ENCODE measurements at places on chromosomes 2 and 18. TPM values are rescaled to one million over a fixed set of nuclear protein-coding genes. Genes with fewer than 3 reads are reported as not detected.

DNA sequence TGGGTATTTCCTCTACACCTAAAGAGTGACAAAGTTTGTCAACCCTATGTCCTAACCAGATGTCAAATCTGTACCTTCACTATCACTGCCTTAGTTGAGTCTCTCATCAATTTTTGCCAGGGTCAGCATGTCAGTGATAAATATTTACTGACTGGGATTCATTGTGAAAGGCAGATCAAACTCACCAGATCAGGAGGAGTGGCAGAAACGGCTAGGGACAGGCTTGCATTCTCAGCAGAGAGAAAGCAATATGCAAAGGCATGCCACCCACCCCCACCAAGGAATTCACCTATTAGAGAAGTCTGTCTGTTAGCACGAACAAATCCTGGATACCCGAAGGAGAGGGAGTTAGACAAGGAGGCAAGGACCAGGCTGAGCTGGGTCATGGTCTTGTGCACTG lies 62.6 kb downstream of the PTPN2 start:
- H3K27me3 ChIP-seq = no peaks in the 10 kb centered on the region
- no peak overlapping the region for H3K4me3 ChIP-seq

DNA sequence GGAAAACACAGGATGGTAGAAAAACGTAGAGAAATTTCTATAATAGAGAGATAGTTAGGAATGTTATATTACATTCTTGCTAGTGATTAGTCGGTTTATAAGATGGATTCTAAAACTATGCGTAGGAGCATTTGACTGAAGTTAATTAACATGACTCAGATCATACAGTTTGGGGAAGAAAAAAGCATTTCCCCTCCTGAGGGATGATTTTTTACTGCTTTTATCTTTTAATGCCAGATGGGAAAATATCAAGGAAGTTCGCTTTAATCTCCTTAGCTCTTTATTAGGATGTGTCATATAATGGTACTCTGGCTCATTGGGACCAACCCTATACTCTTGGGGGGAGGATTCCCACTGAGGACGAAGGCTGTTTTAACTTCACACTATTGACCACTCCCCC lies 502.1 kb downstream of the TGIF1 start:
- H3K4me3 ChIP-seq = no peak overlapping the region
- no peak overlapping the region for H3K27ac ChIP-seq
- H3K36me3 ChIP-seq = no peaks in the 10 kb centered on the region
- no peaks in the 10 kb centered on the region for H3K4me1 ChIP-seq

GRCh38 chr2:393711-394696 lies 106.1 kb upstream of the ALKAL2 start:
- peak overlapping the region; percentile 67 for H3K4me3 ChIP-seq
- peak; percentile 85 for DNase-seq
- H3K27ac ChIP-seq = peak overlapping the region; percentile 78
- H3K4me1 ChIP-seq = peaks cover 22% of the 10 kb centered on the region

GRCh38 chr2:217936952-217937351 lies 65.8 kb downstream of the TNS1 start:
- no peak for DNase-seq
- H3K4me3 ChIP-seq = no peak overlapping the region
- peaks cover 9% of the 10 kb centered on the region for H3K27me3 ChIP-seq
- no peaks in the 10 kb centered on the region for H3K4me1 ChIP-seq

DNA sequence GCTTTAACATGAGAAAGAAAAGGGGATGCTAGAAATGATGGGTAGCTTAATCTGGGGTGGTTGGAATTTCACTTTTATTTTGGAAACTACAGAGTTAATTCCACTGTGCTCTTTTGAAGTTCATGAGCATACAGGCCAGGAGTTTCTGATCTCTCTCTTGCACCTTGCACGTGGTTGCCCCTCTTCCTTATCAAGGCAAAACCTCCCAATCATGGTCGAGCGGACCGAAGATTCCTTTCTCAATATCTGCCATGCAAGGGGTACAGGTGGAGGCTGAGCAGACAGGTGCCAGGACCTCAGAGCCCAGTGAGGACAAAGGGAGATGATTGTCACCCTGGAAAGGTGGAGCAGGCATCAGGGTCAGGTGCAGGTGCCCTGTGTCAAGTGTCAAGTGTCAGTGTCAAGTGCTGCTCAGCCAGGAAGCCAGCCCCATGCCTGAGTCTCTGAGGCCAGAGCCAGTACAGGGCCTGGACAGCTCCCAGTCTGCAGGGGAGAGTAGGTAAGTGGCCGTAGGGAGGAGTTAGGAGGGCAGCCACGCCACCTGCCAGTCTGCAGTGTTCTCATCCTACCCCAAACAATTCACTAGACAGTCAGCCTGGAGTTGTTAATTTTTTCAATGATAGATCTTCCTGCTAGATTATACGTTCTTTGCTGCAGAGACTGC lies 42.2 kb downstream of the LPIN1 start:
- H3K4me3 ChIP-seq = no peak overlapping the region
- no peaks in the 10 kb centered on the region for H3K4me1 ChIP-seq
- H3K36me3 ChIP-seq = peaks cover 65% of the 10 kb centered on the region
- no peak overlapping the region for H3K27ac ChIP-seq

GRCh38 chr2:229445019-229445418 lies 173.9 kb upstream of the PID1 start:
- peaks cover 3% of the 10 kb centered on the region for H3K27me3 ChIP-seq
- no peak overlapping the region for H3K27ac ChIP-seq
- DNase-seq = no peak
- no peaks in the 10 kb centered on the region for H3K36me3 ChIP-seq
- H3K4me3 ChIP-seq = no peak overlapping the region

GRCh38 chr18:31553800-31554199 lies 37.9 kb upstream of the TTR start:
- peaks cover 3% of the 10 kb centered on the region for H3K27me3 ChIP-seq
- no peaks in the 10 kb centered on the region for H3K4me1 ChIP-seq
- no peak for DNase-seq
- H3K27ac ChIP-seq = no peak overlapping the region
- no peak overlapping the region for H3K4me3 ChIP-seq
- no peaks in the 10 kb centered on the region for H3K36me3 ChIP-seq

- peaks cover 44% of the 10 kb centered on the region for H3K4me1 ChIP-seq
- H3K27ac ChIP-seq = no peak overlapping the region
- no peak for DNase-seq
- H3K27me3 ChIP-seq = peaks cover 21% of the 10 kb centered on the region
Observed at GRCh38 chr18:57834616-57835015, 31.5 kb upstream of the ATP8B1 start.

GRCh38 chr18:39591649-39592048 lies 2026.1 kb upstream of the CELF4 start:
- no peak overlapping the region for H3K27ac ChIP-seq
- no peaks in the 10 kb centered on the region for H3K27me3 ChIP-seq
- no peaks in the 10 kb centered on the region for H3K4me1 ChIP-seq
- H3K4me3 ChIP-seq = no peak overlapping the region

GRCh38 chr2:238162251-238162845 lies 3.6 kb downstream of the ERFE start:
- H3K27ac ChIP-seq = no peak overlapping the region
- H3K4me1 ChIP-seq = peaks cover 11% of the 10 kb centered on the region
- no peak overlapping the region for H3K4me3 ChIP-seq
- H3K36me3 ChIP-seq = no peaks in the 10 kb centered on the region
- H3K27me3 ChIP-seq = peaks cover 20% of the 10 kb centered on the region
- no peak for DNase-seq

- no peak overlapping the region for H3K27ac ChIP-seq
- H3K4me1 ChIP-seq = peaks cover 9% of the 10 kb centered on the region
- H3K4me3 ChIP-seq = no peak overlapping the region
- DNase-seq = no peak
Observed at GRCh38 chr2:237593596-237594320, 3.2 kb upstream of the RAB17 start.

DNA sequence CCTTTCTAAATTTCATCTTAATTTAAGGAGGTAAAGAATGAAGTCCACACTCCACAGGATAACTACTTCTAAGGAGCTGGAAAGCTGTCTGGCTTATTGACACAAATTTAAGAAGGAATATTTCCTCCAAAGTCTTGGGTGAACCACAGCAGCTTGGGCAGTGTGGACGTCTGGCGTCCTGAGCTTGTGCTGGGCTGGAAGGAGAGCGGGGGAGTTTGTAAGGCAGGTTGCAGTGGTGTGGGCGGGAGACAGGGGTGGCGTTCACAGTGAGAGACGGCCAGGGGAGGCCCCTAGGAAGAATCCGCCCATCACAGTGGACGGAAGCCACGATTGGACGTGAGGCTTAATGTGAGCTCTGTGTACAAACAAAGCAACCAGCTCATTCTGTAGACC lies 25.7 kb downstream of the ADI1 start:
- H3K27me3 ChIP-seq = no peaks in the 10 kb centered on the region
- no peak overlapping the region for H3K27ac ChIP-seq
- DNase-seq = no peak
- H3K4me1 ChIP-seq = no peaks in the 10 kb centered on the region

DNA sequence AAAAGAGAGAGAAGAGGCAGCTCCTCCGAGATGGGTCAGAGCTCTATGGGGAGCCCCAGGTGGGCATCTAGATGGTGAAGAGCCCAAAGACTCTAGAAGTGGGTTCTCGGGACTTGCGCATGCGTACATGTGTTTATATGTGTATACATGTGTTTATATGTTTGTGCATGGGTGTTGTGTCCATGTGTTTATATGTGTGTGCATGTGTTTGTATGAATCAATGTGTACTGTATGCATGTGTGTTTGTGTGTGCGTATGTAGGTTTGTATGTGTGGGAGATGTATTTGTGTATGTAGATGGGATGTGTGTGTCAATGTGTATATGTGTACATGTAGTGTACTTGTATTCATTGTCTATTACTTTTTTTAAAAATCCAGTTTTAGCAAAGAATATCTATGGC lies 25.6 kb downstream of the DNPEP start:
- no peak overlapping the region for H3K27ac ChIP-seq
- H3K4me3 ChIP-seq = no peak overlapping the region
- DNase-seq = no peak

GRCh38 chr2:45938649-45939511 lies 287.4 kb downstream of the PRKCE start:
- no peaks in the 10 kb centered on the region for H3K27me3 ChIP-seq
- no peaks in the 10 kb centered on the region for H3K36me3 ChIP-seq

DNA sequence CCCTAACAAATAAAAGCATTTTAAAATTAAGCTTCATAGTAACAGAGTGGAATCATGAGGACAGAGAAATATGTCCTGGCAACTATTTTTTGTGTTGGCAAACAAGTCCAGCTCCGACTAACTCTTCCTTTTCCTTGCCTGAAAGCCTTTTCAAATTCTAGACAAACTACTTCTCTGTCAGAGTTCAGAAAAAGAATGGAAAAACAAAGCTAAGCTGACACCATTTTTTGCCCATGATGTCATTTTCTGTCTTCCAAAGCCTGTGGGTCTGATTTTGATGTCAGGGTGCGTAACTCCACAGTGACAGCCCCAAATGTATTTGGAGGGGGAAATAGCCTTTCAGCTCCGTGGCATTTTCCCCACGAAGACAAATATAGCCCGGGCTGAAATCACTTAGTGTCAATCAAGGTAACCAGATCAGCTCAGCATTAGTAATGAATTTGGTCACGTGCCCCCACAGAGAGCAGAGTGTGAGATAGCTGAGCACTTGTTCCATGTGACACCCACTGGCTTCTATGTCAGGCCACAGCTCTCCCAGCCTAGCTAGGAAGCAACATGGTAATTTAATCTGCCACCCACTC lies 233.0 kb upstream of the SIX2 start:
- H3K27ac ChIP-seq = no peak overlapping the region
- H3K27me3 ChIP-seq = peaks cover 10% of the 10 kb centered on the region
- H3K36me3 ChIP-seq = no peaks in the 10 kb centered on the region
- no peaks in the 10 kb centered on the region for H3K4me1 ChIP-seq

GRCh38 chr2:2875296-2875695 lies 502.3 kb downstream of the EIPR1 start:
- no peak overlapping the region for H3K4me3 ChIP-seq
- H3K27me3 ChIP-seq = no peaks in the 10 kb centered on the region
- no peaks in the 10 kb centered on the region for H3K36me3 ChIP-seq
- H3K27ac ChIP-seq = no peak overlapping the region
- no peaks in the 10 kb centered on the region for H3K4me1 ChIP-seq

GRCh38 chr18:80194874-80195570 lies 52.3 kb downstream of the PARD6G start:
- H3K27me3 ChIP-seq = peaks cover 21% of the 10 kb centered on the region
- H3K4me1 ChIP-seq = peaks cover 9% of the 10 kb centered on the region
- H3K27ac ChIP-seq = no peak overlapping the region
- no peaks in the 10 kb centered on the region for H3K36me3 ChIP-seq

GRCh38 chr2:9857814-9858729 lies 14.8 kb downstream of the TAF1B start:
- H3K4me1 ChIP-seq = no peaks in the 10 kb centered on the region
- H3K36me3 ChIP-seq = peaks cover 67% of the 10 kb centered on the region
- H3K27ac ChIP-seq = no peak overlapping the region
- no peak for DNase-seq
- no peak overlapping the region for H3K4me3 ChIP-seq
- H3K27me3 ChIP-seq = no peaks in the 10 kb centered on the region

- H3K36me3 ChIP-seq = no peaks in the 10 kb centered on the region
- H3K4me1 ChIP-seq = no peaks in the 10 kb centered on the region
- H3K4me3 ChIP-seq = no peak overlapping the region
- no peak overlapping the region for H3K27ac ChIP-seq
- no peak for DNase-seq
Observed at GRCh38 chr2:184304006-184304405, 294.3 kb upstream of the ZNF804A start.

DNA sequence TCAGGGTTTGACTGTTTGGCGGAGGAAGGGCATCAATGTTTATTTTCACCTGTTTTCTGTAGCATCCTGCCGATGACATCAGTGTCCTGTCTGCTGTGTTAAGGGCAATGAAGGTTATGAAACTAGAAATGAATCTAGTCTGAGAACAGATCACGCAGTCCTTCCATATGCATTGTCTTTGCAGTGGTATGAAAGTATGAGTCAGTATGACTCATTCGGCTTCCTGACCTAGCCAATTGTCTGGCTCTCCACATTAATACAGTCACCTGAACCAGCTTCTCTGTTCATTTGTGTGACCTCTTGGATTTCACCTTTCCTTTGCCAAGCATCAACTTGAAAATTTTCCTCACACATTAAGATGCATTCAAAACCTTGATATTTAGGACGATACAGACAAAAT lies 353.8 kb downstream of the RND3 start:
- peak; percentile 23 for DNase-seq
- no peaks in the 10 kb centered on the region for H3K4me1 ChIP-seq
- no peak overlapping the region for H3K27ac ChIP-seq
- no peaks in the 10 kb centered on the region for H3K27me3 ChIP-seq

- no peak for DNase-seq
- H3K4me1 ChIP-seq = no peaks in the 10 kb centered on the region
- no peak overlapping the region for H3K27ac ChIP-seq
Observed at GRCh38 chr18:11807233-11807632, 44.0 kb upstream of the CHMP1B start.

The TXNL1 gene
- total RNA-seq = 74.5 TPM

The XDH gene
- not detected for total RNA-seq

The KLHL29 gene
- total RNA-seq = 1.0 TPM

The TRABD2A gene
- 56.4 TPM for total RNA-seq

The IL36B gene
- total RNA-seq = not detected

The UGT1A8 gene
- total RNA-seq = not detected

The NEU2 gene
- not detected for total RNA-seq

The WDFY1 gene
- total RNA-seq = 23.1 TPM

The TCF4 gene
- total RNA-seq = 1.2 TPM

The EMX1 gene
- not detected for total RNA-seq

The LAMA1 gene
- not detected for total RNA-seq

The TRIM43 gene
- not detected for total RNA-seq

The PRKAG3 gene
- total RNA-seq = not detected

The RUFY4 gene
- 0.88 TPM for total RNA-seq
